Stimulated activated CD8-positive, alpha-beta memory T cell treated with anti-CD3 and anti-CD28 coated beads, Interleukin-2, amount 100 ng/mL, for 1 hour (primary cell): ENCODE measurements at places on chromosomes 2 and 18.

DNA sequence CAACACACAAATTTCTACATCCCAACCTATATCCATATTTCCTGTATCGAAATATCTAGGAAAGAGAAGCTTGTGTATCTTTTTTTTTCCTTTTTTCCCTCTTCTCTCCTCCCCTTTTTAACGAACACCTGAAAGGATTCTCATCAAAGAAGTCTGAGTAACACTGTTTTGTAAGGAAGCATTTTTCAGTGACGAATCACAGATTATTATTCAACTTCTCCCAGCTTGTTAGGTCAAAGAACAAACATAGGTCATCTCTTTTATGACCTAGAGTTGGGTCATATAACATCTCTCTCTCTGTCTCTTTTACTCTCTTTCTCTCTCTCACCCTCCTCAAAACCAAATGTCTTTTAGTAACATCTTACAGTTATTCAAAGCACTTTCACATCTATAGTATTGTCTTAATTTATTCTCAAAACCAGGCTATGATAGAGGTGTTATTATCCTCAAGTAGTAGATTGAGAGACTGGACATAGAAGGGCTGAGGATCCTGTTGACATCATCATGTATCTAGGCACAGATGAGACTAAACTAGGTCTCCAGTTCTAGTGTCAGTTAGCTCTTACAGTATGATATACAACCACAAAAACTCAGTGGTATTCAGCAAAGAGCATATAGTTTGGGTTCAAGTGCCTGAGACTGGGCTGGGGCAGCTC is 80.1 kb upstream of the SPOPL start:
- no peak for DNase-seq

GRCh38 chr2:241207641-241208040 is 19.2 kb downstream of the ANO7 start:
- DNase-seq, result no peak

- no peak for DNase-seq
Measured at GRCh38 chr18:74213429-74213828, 65.1 kb downstream of the TIMM21 start.

- DNase-seq, result no peak
Measured at GRCh38 chr2:10868465-10869314, 43.0 kb upstream of the KCNF1 start.

GRCh38 chr2:180056367-180057118 is 49.4 kb upstream of the CWC22 start:
- DNase-seq, result no peak

- DNase-seq, result no peak
Measured at GRCh38 chr2:52475590-52475989, 1292.0 kb upstream of the CHAC2 start.

- no peak for DNase-seq
Measured at GRCh38 chr2:88810017-88810416, 118.5 kb downstream of the RPIA start.

DNA sequence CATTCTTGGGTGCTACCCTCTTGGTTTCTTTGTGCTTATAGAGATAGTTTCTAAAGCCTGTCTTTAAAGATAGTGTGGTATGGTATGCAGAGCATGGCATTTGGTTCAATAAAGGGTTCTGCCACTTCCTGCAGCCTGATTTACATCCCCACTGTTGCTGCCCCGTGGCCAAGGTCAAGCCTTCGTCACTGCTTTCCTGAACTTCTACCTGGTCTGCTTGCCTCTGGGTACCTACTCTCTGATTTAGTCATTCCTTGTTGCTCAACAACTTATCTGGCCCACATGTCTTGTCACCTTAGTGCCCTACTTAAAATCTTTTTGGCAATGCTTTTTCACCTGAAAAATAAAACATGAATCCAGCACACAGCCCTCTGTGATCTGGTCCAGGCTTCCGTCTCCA is 352.9 kb downstream of the LPIN1 start:
- no peak for DNase-seq

- DNase-seq, result no peak
Measured at GRCh38 chr2:239316562-239317465, 84.0 kb downstream of the HDAC4 start.

- DNase-seq, result no peak
Measured at GRCh38 chr2:166926657-166927056, 38.4 kb downstream of the XIRP2 start.

DNA sequence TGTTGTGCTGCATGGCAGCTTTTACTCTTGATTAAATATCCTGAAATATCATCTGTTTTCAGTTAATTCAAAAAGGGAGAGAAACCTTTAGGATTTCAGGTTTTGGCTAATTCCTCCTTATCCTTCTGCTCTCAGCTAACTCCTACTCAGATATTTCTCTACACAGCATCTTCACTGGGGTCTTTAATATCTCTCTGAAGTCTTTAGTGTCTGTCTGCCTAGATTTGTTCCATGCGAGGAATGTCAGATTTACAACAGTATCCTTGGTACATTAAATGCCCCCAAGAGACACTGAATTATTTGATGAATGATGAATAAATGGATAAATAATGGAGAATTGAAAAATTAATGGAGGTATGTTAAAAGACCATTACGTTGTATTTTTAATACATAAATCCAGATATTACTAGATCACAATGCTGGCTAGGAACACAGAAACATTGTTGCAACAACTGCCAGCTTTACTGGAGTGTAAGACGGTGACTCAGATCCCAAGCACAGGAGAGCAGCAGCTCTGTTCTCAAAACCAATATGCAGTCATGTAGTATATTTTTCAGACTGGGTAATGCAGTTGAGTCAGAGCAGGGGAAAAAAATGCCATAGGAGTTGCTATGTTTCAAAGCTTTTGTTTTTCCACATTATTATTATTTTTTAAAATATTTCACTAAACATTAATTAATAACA is 388.0 kb upstream of the SYT4 start:
- DNase-seq, result no peak

DNA sequence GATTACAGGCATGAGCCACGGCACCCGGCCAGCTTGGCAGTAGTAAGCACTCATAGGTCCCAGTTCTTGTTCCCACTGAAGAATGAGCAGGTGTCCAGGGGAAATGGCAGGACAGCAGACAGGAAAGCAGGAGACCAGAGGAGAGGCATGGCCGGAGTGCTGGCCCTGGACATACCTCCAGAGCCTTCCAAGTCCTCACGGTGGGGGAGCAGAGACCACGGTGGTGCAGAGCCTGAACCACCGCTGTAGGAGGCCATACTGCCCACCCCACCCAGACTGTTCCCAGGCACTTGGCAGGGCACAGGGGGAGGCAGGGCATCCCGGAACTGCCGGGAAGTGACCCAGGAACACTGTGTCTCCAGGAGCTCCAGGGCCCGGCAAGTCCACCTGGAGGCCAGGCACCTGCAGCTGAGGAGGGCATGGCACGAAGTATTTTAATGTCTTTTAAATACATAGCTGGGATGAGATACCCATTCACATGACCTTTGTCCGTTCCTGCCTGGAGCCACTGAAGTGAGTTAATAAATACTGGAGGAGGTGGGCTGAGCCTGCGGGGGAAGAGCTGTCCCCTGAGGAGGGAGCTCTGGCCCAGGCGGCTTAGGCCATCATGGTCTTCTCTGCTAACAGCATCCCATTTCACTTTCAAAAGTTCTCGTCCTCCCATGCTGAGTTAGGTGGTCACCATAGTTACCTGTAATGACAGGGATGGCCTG is 49.7 kb upstream of the TFCP2L1 start:
- no peak for DNase-seq

- no peak for DNase-seq
Measured at GRCh38 chr2:160418853-160419252, 74.8 kb downstream of the RBMS1 start.

DNA sequence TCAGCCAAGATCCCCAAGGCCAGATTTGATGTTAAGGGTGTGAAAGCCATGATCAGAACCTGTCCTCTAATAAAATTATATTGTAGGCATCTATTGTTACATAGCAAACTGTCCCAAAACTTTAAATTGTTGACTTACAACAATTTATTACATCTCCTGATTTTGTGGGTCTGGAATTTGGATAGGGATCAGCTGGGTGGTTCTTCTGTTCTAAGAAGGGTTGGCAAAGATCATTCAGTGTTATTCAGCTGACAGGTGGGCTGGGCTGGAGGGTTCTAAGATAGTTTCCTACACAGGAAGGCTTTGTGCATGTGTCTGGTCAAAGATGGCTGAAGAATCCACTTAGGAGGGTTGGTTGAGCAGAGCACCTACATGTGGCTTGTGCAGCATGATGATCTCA is 50.0 kb downstream of the SOCS6 start:
- DNase-seq, result no peak

DNA sequence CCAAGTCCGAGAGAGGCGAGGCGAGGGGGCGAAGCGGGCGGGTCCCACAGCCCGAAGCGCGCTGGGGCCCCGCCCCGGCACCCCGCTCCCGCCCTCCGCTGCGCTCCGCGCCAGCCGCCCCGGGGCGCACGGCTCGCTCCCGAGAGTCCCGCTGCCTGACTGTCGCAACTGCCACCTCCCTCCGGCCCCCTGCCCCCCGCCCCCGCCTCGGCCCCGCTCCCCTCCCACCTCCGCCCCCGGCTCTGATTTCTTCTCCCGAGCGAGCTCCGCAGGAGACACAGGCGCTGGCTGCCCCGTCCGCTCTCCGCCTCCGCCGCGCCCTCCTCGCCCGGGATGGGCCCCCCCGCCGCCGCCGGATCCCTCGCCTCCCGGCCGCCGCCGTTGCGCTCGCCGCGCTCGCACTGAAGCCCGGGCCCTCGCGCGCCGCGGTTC is at the start of gene WNT6:
WNT6 (plus strand) TSS at position 250 of the 432 bp plus-strand sequence. CDS start 233 bp downstream, outside the sequence.
- DNase-seq, result no peak

DNA sequence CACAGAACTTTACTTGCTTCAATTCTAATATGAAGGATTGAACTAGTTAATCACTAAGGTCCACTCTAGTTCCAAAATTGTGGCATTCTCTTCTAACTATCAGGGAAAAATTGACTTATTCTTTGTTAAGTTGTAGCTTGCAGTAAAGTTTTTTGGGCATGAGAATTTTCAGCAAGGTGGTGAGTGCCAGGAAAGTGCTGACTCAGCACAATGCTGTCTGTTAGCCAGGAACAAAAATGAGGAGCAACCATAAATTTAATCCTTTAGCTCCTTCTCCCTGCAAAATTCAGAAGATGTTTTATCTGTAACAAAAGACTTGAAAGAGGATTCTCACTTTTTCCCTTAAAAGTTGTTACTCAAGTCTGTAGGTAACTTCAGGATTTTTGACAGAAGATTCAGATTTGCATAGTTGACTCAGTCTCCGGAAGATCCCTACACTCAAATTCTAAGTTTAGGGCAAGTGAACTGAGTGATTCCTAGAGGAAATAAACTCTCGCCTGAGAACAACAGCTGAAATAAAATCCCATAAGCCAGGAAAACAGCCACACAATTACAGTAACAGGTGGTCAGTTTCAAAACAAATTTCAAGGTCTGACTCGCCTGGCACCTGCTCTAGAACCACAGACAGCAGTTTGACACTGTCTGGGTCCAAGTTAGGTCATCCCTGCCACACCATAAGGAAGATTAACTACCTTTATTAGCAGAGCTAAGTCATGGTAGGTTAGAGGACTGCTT is 20.2 kb upstream of the DARS1 start:
- no peak for DNase-seq

- no peak for DNase-seq
Measured at GRCh38 chr18:58257461-58257860, 213.4 kb downstream of the NEDD4L start.

- DNase-seq, result no peak
Measured at GRCh38 chr2:32058130-32058529, 5.2 kb upstream of the SPAST start.

- DNase-seq, result no peak
Measured at GRCh38 chr18:79479116-79479760, 83.5 kb downstream of the NFATC1 start.

DNA sequence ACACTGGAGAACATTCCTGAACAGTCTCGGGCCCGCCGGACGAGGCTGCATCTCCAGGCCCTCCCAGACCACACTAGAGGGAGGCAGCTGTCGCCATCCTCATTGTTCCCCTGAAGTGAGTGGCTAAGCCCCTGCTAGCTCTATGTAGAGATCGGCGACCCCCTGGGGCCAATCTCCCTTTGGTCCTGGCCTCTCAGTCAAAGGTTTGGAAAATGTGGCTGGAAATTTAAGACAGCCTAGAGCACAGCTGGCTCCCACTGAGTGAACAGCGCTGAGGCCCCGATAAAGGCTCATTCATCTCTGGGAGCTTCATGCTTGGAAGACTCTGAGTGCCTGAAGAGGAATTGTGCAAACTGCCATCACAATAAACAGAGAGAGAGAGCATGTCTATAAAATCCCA is 360.3 kb downstream of the CLIP4 start:
- DNase-seq, result no peak

DNA sequence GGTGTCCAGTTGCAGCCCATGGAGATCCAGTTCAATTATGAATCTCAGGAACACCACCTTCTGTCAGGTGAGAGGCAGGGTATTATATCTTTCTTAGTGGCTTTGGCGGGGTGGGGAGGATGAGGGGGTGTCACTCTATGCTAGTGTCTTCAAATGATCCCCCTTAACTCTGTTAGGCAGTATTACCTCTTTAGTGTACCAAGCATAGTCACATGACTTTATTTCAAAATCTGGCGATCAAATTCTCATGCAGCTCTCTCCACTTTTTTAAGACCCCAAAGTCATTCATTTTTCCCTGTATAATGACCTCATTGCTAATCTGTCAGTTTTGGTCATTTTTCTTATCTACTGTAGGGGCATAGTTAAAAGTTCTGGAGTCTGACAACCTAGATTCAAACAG is 1.1 kb upstream of the ZSCAN30 start:
- no peak for DNase-seq

- no peak for DNase-seq
Measured at GRCh38 chr2:9762164-9762563, 81.1 kb upstream of the TAF1B start.

GRCh38 chr2:189530965-189531637 is 49.5 kb downstream of the SLC40A1 start:
- no peak for DNase-seq

DNA sequence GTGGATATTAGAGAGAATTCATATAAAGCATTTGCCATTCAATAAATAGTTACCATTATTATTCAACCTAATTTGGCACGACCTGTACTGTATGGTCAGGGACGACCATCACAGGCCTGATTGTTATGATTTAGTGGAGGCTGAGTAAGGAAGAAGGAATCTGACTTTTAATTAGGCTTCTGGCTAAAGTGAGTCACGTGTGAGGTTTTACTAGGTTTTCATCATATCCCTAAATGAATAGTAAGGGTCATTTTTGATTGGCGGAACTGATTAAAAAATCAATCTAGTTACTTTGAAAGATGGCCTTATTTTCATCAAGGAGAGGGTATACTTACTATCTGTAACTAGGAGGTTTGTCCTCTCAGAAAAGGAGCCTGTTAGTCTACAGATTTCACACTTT is 143.4 kb downstream of the ADCYAP1 start:
- no peak for DNase-seq
